ENCODE measurements at places on chromosomes 7 and 10.

DNA sequence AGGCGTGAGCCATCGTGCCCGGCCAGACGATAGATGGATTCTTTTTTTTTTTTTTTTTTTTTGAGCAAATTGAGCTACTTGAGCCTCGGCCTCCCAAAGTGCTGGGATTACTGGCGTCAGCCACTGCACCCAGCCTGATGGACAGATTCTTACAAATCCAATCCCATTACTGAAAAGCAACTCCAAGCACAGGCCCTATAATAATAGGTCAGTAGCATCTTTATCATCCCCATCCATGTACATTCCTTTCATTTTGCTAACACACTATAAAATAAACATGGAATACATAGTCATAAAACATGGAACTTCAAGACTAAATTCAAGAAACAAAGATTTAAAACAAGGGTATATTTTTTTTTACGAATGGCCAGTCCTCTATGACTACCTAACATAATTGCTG lies 16.0 kb upstream of the RSBN1L start:
- no peak for DNase-seq

- no peak for DNase-seq
Measured at GRCh38 chr10:103780242-103781149, 74.9 kb downstream of the SH3PXD2A start.

GRCh38 chr7:46675456-46675855 lies 754.4 kb upstream of the IGFBP3 start:
- no peak for DNase-seq

GRCh38 chr10:100907175-100907574 lies 5.6 kb upstream of the SLF2 start:
- no peak for DNase-seq

- DNase-seq, result no peak
Measured at GRCh38 chr10:35398355-35398754, 62.0 kb downstream of the CCNY start.

Measured in dorsolateral prefrontal cortex (tissue), 122 donors.